ENCODE measurements at places on chromosomes 12 and 14.

DNA sequence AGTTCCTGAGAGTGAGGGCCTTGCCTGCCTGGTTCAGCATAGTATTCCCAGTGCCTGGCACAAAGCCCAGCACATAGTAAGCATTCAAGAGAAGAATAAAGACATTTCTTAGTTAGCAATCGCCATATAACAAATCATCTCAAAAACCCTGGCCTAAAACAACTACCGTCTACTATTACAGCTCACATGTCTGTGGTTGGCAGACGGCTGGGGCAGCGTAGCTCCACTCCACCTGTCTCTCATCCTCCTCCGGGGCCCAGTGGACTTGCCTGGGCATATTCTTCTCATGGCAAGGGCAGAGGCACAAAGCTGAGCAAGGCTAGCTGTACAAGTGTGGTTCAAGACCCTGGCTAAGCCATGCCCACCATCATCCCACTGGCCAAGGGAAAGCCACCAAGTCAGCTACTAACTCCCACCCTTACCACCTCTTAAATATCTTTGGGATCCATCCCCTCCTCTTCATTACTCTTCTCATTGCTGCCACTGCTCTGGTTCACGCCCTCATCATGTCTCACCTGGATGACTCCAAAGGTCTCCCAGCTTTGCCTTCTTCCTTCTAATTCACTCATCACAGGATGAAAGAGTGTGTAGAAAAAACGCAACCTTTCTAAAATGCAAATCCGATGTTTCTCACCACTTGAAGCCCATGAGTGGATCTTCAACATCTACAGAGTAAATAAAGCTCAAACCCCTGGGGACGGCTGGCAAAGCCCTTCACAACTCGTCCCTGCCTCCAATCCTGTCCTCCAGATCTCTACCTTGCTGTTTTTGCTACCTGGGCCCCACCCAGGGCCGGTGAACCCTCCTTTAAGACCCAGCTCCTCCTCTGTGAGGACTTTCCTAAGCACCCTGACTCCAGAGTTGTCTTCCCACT is 10.4 kb downstream of the TMEM229B start:
- DNase-seq = no peak

GRCh38 chr14:72824051-72824450 is 69.8 kb downstream of the DPF3 start:
- no peak for DNase-seq

DNA sequence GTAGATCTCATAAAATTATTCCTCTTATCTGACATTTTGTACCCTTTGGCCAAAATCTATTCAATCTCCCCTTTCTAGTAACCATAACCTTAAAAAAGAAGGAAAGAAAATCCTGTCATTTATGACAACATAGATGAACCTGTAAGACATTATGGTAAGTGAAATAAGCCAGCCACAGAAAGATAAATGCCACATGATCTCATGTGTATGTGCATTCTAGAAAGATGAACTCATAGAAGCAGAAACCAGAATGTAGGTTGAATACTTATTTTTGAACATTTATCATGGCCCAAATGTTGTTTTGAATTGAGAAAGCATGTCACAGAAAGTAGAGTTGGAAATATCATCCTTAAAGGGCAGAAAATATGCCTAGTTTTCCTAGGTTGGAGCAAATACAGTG is 1053.6 kb downstream of the SLC6A15 start:
- no peak for DNase-seq

DNA sequence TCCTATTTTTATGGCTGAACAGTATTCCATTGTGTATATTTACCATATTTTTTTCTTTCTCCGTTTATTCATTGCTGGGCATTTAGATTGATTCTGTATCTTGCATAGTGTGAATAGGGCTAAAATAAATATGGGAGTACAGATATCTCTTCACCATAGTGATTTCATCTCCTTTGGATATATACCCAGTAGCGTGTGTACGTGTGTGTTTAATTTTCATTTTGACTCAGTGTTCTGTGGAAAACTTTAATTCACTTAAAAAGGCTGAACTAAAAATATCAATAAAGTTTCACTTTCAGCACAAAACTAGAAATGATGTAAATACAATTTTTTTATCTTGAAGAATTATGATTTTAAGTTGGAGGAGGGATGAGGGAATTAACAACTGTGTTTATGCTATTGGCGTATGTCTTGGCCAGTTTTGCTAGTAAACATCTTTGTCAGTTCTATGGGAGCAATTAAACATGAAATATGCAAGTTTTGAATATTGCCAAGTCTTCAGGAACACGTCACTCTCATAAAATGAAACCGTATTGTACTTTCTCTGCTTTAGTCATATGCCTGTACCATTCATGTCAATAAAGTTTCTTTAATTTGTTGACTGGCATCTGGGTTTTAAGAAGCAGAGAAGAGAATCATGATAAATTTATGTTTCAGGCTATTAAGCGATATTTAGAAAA is 99.8 kb downstream of the PTGER2 start:
- DNase-seq = peak; percentile 6

DNA sequence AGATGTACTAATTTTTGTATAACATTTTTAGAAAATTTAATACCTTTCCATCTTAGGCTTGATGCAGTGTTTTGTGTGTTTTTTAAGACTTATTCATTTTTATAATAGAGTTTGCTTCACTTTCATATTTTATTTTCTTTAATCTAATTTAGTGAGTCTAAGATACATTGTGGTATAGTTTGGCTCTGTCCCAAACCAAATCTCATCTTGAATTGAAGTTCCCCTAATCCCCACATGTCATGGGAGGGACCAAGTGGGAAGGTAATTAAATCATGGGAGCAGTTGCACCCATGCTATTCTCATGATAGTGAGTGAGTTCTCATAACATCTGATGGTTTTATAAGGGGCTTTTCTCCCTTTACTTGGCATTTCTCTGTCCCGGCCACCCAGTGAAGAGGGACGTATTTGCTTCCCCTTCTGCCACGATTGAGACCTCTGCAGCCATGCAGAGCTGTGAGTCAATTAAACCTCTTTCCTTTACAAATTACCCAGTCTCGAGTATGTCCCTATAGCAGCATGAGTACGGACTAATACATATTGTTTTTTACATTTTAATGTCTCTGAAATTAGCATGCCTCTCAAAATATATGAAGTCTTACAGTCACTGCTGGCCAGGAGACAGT is 34.9 kb downstream of the GABARAPL1 start:
- no peak for DNase-seq

GRCh38 chr14:24398653-24399446 is at the start of gene NYNRIN:
NYNRIN (plus strand) TSS chr14:24399003; CDS start chr14:24399247, 244 bp downstream.
- peak; percentile 44 for DNase-seq

- no peak for DNase-seq
Observed at GRCh38 chr12:115570069-115570777, 707.3 kb downstream of the MED13L start.

GRCh38 chr14:102035914-102036313 is 50.9 kb downstream of the HSP90AA1 start:
- no peak for DNase-seq

GRCh38 chr12:101053203-101053602 is 156.8 kb downstream of the SLC5A8 start:
- DNase-seq = no peak

DNA sequence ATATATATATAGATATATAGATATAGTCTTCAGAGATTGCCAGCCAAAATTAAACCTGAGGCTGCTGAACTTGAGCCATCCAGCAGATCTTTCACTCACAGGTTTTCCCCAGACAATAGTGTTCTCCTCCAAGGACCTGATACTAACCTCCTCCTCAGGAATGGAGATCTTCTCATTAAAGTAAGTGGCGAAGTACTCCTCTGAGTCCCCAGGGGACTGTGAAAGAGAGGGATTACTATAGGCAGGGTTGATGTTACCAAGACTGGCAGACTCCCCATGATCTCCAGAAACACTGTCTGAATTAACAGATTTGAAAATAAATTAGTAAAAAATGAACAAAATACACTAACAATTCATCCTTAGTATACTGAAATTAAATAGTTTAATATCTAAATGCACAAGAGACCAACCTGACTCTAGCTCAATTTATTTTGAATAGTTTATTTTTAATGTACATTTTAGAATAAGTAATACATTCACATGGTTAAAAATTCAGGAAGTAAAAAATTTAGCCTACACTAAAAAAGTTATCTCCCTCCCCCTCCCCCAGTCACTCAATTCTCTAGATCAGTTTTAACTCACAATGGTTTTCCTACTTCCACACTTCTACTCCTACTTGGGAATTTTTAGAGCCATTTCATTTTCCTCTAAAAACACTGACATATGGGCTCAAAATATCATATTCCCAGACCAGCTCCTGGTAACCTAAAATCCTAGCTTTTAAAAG is 17.7 kb downstream of the SLC11A2 start:
- no peak for DNase-seq

DNA sequence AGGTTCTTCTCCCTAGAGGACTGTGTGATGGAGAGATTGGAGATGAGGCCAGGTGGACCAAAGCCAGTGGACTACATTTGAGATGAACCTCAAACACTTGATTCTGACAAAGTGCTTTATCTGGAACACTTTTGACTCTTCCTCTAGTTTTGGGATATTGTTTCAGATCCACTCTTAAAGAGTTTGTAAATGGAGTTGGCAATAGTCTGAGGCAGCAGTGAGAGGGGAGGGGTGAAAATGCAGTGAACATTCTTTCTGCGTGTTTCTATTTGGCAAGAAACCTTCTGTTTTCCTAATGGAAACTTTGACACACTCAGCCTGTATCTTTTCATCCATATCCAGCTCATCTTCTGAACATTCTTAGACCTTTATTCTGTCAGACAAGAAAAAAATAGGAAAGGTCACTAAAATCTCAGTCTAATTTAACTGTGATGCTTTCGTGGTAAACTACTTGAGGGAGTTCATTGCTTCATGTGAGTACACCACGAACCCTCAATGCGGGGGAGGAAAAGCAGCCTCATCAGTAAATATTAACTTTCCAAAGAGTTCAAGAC is 57.4 kb upstream of the KCNJ8 start:
- DNase-seq = no peak

- DNase-seq = no peak
Observed at GRCh38 chr14:70802379-70802778, 6.9 kb downstream of the MAP3K9 start.

- DNase-seq = no peak
Observed at GRCh38 chr12:47094804-47095203, 15.0 kb upstream of the AMIGO2 start.

DNA sequence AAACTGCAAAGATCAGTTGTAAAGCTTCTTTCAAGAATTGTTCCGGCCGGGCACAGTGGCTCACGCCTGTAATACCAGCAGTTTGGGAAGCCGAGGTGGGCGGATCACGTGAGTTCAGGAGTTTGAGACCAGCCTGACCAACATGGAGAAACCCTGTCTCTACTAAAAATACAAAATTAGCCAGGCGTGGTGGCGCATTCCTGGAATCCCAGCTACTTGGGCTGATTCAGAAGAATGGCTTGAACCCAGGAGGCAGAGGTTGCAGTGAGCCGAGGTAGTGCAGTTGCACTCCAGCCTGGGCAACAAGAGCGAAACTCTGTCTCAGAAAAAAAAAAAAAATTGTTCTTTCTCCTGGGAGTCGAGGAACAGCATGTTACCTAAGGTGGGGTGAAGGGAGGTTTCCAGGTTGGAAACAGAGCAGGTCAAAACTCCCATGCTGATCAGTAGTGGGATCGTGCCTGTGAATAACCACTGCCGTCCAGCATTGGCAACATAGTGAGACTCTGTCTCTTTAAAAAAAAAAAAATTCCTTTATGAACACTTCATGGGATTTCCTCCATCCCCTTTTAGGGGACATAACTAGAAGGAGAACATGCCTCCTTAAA is 13.9 kb downstream of the FBXO34 start:
- DNase-seq = no peak

- no peak for DNase-seq
Observed at GRCh38 chr12:64877363-64878004, 53.0 kb downstream of the TBC1D30 start.

- DNase-seq = no peak
Observed at GRCh38 chr12:5972387-5972786, 27.3 kb upstream of the ANO2 start.

GRCh38 chr14:26839481-26839880 is 241.6 kb upstream of the NOVA1 start:
- no peak for DNase-seq

DNA sequence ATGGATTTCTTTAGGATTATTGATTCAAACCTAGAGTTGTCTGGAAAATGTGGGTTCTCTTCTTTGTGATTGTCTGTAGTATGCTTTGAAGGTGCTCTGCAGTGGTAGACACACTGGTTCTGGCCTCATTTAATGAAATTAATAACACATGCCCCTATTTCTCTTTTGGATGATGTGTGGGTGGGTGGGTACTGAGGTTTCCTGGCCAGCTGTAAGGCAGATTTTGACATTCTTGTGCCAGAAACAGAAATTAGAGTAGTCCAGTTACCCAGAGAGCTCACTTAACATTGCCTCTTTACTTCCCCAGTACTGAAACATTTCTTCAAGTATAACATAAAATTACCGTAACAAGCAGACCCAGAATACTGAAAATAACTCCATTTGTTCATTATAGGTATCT is 14.4 kb downstream of the TSFM start:
- no peak for DNase-seq

- no peak for DNase-seq
Observed at GRCh38 chr12:9872162-9872561, 3.0 kb upstream of the CLEC2B start.

DNA sequence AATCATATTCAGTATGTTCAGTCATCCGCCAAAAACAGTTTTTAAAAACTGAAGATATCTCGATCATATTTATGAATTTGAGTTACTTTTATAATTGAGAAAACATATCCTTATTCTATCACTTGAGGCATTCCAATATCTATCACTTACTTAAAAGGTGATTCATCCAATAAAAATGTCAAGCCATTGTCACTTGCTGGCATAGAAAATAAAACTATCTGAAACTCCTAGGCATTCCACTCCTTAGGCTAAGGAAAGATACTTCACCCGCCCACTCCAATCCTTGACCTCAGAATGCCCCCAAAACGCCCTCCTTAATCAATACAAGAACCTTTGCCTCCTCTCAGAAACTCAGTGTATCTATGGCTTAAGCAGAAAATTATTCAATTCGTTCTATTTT is 51.3 kb upstream of the AMIGO2 start:
- no peak for DNase-seq

- no peak for DNase-seq
Observed at GRCh38 chr14:91341334-91341733, 76.3 kb downstream of the CCDC88C start.

GRCh38 chr12:124564232-124564958 is 3.0 kb downstream of the NCOR2 start:
- no peak for DNase-seq

All from lung microvascular endothelial cell (primary cell).